ENCODE measurements at places on chromosomes 7 and 10. TPM values are rescaled to one million over a fixed set of nuclear protein-coding genes. Genes with fewer than 3 reads are reported as not detected.

NUTM2E gene
- 0.86 TPM for total RNA-seq

- no peak for DNase-seq
Observed at GRCh38 chr7:16579216-16579615, 52.6 kb downstream of the LRRC72 start.

DNA sequence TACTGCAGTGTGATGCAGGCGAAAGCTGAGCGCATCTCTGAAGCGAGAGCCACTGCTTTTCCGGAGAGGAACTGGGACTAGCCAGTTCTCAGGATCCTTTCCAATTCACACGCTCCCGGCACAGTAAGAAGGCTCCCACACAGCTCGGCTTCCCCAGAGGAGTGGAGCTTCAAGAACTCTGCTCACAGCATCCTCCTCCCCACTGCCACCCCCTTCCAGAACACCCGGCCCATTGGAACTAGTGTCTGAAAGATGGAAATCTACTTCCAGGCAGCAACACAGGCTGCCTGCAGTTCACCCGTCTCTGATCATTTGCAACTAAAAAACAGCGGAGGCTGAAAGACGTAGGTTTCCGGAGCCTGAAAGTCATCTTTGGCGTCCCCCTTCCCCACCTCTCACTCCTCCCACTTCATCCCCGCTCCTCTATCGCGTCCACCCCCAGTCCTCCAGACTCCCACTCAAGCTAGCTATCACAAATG, at the start of gene DGKB:
DGKB (minus strand) TSS at position 163 of the 479 bp plus-strand sequence.
- DNase-seq = no peak

GRCh38 chr10:52313256-52313932, 687 bp upstream of the DKK1 start:
- no peak for DNase-seq

Data from type B pancreatic cell (in vitro differentiated cells).